RCC 7860 (cell line): ENCODE measurements at places on chromosomes 7 and 10.

DNA sequence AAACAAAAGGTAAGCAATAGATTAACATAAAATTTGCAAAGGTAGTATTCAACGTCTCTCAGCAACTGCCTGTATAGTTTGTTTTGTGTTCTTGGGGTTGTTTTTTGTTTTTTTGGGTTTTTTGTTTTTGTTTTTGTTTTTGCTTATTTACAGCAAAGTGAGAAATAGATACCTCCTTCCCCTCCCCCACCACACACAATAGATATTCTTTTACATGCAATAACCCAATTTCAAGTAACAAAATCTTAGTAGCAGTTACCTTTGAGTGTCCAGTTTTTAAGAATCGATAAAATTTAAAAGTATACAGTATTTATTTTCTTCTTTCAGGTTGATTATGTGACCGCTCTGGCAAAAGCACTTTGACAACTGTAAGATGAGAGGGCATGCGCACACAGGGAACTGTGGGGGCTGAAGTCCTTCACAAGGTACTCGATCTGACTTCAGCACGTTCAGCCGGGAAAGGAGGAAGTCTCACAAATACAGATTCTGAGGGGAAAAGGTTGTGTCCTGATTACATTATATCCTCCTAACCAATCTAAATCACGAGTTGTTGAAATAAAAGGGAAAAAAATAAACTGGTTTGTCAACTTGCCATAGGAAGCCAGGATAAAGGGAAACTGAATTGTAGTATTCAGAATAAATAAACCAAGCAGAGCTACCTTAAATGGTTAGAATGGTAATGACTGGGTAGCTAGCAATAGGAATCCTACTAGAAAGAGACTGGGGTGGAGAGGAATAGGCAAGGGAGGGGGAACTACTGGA lies 47.8 kb downstream of the CPEB3 start:
- DNase-seq = peak; percentile 37

- peak; percentile 53 for DNase-seq
Measured at GRCh38 chr7:108613147-108613948, 43.7 kb downstream of the DNAJB9 start.

DNA sequence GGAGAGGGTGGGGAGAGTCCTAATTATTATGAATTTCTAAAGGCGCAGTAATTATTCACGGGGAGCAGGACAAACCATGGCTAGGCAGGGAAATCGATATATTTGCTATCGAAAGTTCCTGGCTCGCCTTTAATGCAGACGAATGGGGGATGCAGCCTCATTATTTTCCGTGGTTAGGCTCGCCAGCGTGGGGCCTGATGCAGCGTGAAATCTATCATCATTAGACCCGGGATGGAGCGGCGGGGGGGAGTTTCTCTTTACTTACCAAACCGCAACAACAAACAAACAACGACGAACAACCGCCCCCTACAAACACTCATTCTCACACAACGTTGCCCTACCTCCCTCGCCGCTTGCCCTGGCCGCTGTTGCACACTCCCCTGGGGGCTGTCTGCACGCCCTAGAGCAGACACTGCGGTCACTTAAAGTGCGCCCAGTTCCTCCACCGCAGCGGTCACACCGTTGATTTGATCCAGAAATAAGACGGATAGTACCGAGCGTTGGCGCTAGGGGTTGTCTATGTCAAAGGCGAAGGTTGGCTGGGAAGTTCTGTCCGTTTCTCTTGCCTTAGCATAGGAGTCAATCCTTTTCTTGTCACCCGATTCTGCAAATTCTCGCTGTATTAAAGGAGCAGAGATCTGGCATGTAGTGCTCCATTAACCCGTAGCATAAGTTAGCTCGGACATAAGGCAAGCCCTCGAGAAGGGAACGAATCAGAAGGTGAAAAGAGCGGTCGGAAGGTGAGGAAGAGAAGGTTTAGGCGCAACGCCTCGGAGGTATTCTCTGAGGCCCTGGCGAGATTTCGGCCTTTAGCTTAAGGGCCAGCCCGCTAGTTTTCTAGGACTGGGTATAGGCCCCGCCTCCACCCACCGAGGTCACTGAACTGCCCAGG lies 10.4 kb downstream of the NXPH1 start:
- no peak for DNase-seq

GRCh38 chr10:73779539-73780197 lies 2.2 kb upstream of the CHCHD1 start:
- no peak for DNase-seq

DNA sequence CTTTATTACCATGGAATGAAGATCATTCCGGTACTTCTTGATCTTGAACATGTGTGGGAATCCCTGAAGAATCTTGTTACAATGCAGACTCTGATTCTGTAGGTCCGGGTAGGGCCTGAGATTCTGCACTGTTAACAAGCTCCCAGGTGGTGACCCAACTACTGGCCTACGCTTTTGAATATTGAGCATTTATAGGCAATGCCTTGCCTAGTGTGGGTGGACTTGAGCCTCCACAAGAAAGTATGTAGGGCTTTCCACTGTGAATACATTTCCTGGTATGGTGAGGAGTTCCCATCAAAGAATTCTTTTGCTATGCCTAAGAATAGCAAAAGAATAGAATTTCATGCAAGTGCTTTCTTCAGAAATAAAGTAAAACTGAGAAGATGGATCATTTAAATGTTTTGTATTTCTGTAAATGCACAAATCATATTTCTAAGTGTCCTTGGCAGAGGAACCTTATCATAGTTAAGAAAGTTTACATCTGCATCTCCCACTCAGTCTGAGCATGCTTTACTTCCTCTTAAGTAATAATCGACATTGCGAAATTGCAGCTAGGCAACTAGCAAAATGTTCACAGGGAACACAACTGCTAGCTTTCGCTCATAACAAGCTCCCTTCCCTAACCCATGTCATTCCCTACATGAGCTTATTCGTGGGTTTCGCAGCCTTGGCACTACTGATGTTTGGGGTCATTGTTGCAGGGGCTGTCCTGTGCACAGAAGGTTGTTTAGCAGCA lies 71.4 kb downstream of the AHR start:
- peak; percentile 59 for DNase-seq

DNA sequence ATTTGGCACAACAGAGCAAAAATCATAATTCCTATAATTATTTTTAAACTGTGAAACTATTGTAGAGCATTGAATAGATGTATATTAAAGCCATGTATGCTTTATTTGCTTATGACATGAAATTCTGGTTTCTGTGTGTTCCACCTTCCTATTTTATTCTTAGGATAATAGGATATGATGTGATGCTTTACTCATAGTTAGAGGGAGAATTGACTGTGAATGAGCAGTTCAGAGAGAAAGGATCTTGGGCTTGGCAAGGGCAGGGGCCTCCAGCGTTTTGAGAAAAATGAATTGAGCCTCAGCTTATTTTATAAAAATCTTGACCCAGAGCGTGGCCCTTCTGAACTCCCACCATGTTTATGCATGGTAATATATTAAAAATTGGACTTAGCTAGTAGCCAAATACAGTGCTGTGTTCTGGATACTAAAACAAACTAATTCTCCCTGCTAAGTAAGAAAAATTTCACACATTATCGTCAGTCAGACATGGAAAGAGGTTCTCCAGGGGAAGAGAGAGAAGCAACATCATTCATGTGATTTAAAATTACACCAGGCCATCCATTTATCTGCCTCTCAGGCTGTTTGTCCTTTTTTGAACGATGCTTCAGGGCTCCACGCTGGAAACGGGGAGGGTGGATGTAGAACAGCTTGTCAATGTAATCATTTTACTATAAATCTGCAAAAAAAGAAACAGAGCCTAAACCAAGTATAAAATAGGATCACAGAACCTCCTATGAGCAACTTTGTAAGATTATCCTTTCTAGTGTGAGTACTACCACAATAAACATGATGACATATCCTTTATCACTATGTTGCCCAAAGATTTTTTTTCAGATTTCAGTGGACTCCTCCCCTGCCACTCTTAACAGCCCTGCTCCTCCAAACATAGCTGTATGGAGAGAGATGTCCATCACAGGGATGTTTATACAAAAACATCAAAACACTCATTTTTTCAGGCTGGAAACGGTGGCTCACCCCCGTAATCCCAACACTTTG lies 258.1 kb upstream of the C7orf33 start:
- DNase-seq = no peak

DNA sequence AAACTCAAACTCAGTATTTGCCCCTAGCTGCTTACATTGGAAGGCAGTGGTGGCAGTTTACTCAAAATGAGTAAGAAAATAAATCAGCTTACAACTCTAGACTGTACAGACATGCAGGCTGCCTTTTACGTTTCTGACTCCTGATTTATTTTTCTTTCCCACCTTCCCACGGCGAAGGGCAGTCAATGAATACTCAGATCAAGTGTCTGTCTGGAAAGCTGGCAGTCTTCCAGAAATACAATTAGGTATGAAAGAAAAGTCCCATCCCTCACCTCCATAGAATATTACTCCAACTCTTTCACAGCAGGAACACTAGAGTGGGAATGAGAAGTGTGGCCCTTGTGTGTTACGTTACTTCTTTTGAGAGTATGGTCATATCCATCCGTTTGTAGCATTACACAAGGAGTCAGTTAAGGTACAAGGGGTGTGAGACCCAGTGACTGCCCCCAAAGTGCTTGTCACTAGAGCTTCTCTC lies 1.3 kb upstream of the PAPSS2 start:
- peak; percentile 73 for DNase-seq

GRCh38 chr10:74825371-74826141 lies 844 bp upstream of the KAT6B start:
- no peak for DNase-seq

- DNase-seq = no peak
Measured at GRCh38 chr10:30489346-30489745, 55.4 kb downstream of the MAP3K8 start.

- no peak for DNase-seq
Measured at GRCh38 chr10:106570268-106570667, 594.2 kb downstream of the SORCS1 start.

DNA sequence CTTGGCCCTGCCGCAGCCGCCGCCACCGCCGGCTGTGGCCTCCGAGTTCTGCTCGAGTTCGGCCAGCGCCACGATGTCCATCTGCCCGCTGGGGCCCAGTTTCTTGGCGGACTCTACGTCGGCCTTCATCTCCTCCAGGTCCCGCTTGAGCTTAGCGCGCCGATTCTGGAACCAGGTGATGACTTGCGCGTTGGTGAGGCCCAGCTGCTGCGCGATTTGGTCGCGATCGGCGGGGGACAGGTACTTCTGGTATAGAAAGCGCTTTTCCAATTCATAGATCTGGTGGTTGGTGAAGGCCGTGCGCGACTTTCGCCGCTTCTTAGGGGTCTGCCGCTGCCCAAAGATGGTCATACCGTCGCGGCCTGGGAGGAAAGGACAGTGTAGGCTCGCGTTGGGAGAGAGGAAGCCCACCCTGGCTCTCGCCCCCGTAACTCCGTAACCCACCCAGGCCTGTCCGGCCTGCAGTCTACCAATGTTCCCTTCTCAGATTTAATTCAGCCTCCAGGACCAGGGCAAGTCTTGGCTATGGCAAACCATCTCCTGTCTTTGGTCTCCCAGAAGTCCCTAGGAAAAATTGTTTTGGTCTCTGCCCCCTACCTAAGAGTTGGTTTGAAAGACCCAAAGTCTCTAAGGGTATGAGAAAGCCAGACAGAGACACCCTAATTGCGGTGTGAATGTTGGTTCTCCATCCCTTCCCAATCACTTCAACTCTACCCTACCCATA lies 1.7 kb downstream of the LBX1 start:
- no peak for DNase-seq

DNA sequence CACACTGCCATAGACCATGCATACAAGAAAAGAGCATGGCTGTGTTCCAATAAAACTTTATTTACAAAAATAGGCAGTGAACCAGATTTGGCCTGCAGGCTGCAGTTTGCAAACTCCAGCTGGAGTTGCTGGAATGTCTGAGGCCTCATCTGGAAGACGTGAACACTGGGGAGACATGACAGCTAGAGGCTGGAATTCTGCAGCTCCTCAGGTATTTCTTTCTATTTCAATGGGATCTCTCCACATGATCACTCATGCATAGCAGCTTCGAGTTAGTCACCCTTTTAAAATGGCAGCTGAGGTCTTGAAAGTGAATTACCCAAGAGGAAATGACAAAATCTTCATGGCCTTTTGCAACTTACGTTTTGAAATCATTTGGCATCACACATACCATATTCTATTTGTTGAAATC lies 52.6 kb upstream of the BET1 start:
- DNase-seq = peak; percentile 100

GRCh38 chr7:96400518-96400917 lies 78.6 kb upstream of the SLC25A13 start:
- peak; percentile 49 for DNase-seq

- DNase-seq = no peak
Measured at GRCh38 chr10:29823553-29824080, 188.8 kb upstream of the SVIL start.

DNA sequence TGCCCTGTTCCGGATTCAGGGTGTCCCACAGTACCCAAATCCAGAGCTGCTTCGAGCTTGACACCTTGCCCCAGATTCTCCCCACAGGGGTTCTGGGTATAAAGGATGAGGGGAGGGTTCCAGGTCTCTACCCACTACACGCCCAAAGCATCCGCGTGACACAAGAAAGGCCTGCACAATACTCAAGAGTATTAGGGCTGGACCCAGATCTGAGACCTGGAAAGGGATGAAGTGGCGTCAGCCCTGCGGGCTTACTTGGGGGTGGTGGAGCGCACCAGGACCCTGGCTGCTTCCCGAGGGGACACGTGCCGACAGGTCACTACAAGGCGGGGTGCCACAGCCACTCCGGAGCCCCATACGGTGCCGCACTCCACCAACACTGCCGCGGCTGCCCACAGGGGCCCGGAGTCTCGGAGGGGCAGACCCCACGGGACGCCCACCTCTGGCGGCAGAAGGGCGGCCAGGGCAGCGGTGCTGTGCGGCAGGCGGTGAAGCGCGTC lies 1.3 kb downstream of the TYSND1 start:
- no peak for DNase-seq

DNA sequence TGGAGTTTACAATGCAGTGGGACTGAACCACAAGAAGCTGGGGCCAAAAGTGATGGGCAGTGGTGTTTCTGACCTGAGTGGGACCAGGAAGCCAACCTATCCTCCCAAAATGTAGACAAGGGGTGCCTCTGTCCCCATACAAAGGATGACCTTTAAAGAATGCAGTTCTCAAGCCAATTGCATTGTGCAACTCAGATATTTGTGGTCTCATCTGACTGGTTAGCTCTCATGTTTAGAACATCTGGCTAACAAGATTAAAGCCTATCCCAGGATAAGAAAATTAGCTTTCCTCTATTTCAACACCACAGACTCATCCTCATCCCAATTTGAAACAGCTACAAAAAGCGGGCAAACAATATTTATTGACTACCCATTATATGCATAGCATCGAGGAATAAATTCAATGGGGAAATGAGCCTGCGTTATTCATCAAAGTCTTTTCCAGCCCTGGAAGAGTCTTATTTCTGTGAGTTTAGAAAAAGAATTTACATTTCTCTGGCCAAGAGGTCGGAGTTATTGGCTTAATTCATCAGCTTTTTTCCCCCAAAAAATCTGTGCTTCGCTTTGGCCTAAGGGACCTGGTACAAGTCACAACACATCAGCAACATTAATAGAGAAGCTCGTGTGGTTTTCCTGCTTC lies 26.7 kb downstream of the ELMO1 start:
- no peak for DNase-seq

GRCh38 chr7:50685135-50686065 lies 97.3 kb downstream of the GRB10 start:
- no peak for DNase-seq

DNA sequence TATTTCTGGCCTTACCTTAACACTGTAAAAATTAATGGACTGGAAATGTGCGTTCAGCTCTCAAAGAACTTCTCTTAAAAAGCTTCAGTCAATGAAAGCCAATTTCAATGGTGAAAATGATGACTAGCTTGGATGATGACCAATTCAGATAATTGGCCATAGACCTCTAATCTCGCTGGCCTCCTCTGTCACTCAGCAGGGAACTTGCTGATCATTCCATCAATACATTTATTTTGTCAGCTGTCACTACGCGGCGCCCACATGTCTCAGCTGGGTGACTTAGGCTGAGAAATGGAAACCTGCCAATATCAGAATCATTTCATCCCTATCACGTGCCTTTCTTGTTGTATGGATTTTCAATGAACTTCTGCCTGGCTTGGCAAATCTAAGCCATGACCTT lies 673.0 kb upstream of the AUTS2 start:
- DNase-seq = no peak
